ENCODE measurements at places on chromosomes 1 and 21.

DNA sequence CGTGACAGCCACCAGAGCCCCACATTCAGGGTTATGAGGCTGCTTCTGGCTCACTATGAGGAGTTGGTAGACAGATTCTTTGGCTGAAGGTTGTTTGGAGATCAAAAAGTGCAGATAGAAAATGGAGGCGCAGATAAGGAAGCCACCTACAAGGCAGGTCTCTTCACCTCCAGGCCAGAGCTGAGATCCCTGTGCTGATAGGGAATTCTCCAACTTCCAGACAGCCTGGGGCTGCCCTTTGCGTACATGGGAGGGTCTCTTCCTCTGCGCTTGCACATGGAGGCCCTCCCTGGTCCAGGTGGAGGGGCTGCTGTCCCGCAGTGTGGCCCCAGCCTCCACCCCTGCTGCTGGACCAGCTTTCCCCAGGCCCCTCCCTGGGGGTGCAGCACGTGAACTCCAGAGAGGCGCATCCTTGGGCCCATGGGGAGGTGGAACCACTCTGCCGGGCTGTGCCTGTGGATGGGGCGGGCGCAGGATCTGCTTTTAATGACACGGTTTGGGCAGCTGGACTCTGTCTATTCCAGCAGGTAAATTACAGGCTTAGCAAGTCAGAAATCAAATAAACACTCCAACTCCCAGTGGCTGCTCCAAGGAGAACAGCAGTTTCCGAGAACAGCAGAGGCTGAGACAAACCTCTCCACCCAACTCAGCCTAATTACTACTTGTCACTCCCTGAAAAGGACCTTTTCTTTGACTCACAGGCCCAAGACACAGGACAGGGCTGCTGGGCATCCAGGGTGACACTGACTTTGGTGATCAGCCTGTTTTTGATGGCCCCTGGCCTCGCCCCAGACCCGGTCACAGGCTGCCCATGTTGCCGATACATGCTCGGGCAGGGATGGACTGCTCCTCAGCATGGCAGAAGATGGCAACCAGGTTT lies 12.4 kb downstream of the OXCT2 start:
- no peak for DNase-seq

DNA sequence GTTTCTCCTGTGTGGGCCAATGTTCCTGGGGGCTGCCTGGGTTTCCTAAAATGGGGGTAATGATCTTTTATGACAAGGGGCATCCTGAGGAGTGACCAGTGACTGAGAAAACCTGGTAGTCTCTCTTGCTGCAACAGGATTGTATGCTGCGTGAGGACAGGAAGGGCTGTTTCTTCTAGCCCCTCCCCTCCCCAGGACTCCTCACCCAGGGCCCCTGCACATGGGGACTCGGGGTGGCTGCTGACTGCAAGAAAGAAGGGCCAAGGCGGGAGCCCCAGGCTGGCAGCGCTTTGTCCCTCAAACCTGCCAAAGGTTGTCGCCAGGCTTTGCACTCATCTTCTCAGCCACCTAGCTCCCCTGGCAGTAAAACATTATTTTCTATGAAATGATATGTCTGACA lies 442.4 kb downstream of the CAMTA1 start:
- DNase-seq = no peak

- no peak for DNase-seq
Observed at GRCh38 chr1:231828182-231828920, 201.8 kb downstream of the DISC1 start.

GRCh38 chr1:227781314-227781930 lies 34.1 kb upstream of the PRSS38 start:
- no peak for DNase-seq

- DNase-seq = no peak
Observed at GRCh38 chr1:3633344-3634058, 8.7 kb downstream of the TPRG1L start.

DNA sequence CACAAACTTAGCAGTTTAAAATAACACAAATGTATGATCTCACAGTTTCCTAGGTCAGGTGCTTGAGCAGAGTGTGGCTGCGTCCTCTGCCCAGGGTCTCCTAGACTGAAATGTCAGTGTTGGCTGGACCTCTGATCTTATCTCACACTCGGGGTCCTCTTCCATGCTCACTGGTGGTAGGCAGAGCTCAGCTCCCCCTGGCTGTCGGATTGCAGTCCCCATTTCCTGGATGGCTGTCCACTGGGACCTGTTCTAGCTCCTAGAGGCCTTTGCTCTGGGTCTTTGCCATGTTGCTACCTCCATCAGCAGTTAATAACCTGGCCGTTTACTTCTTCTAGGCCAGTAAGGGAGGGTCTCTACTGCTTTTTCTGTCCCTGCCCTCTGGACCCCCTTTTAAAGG lies 107.5 kb downstream of the PCNX2 start:
- no peak for DNase-seq

- no peak for DNase-seq
Observed at GRCh38 chr1:182279724-182280503, 111.7 kb downstream of the GLUL start.

Measured in CD8-positive, alpha-beta T cell (primary cell).